CD4-positive, alpha-beta T cell treated with Interleukin-2 at 100 ng/mL for 4 hours (primary cell): ENCODE measurements at places on chromosomes 5 and 9.

DNA sequence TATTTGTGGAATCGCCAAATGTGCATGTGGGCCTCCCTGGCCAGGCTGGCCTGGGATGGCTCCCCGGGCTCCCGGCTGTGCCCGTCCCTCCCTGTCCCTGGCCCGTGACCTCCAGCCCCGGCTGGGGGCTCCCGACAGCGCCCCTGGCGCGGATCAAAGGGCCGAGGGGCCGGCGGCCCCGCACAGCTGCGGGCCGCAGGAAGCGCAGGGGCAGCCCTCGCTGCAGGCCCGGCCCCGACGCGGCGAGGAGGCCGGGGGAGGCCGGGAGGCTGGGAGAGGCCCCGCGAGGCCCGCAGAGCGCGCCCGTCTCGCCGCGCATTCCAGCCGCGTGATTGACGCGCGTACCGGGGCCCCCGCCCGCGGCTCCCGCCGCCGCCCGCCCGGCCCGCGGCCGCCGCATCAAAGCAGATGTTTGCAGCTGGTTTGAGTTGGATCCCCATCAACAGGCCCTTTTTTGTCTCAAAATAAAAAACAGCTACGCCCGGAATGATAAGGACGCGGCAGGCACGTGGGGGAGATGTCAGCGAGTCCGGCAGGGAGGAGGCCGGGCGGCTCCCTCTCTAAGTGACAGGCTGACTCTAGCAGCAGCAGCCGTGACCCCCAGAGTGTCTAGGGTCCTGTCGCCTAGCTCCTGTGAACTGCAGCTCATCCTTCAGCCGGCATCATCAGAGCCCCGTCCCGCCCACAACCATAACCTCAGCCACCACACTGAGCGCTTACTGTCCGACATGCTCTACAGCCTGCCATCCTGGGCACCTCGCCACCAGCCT, 69.4 kb downstream of the LMX1B start:
- no peak for DNase-seq

DNA sequence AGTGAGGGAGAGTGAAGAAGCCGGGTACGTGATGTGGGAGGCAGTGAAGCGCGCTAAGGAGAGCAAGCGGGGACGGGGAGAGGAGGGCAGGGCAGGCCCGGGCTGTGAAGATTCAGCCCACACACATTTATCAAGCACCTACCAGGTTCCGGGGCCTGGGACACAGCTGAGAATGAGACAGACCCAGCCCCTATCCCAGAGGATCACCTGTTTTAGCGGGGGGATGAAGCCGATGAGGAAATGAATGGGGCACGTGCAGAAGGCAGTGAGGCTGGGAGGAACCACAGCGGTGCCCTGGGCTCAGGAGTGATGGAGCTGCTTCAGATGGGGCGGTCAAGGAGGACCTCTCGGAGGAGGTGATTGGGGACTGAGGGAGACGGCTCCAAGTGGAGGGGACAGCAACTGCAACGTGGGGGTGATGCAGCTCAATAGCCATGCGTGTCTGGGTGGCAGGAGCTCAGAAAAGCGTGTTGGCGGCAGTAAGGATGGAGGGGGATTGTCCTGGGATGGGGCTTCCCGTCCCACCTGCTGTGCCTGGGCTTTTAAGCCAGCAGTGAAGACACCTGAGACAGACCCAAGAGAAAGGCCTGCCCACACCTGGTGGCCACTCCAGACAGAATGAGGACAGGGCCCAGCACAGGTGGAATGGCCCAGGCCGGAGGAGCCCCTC, 77.5 kb upstream of the UNC5A start:
- DNase-seq: no peak

- no peak for DNase-seq
Observed at GRCh38 chr9:114722081-114722621, 40.2 kb upstream of the TEX48 start.

GRCh38 chr9:38727497-38728001, 7.6 kb upstream of the FAM240B start:
- DNase-seq: no peak

DNA sequence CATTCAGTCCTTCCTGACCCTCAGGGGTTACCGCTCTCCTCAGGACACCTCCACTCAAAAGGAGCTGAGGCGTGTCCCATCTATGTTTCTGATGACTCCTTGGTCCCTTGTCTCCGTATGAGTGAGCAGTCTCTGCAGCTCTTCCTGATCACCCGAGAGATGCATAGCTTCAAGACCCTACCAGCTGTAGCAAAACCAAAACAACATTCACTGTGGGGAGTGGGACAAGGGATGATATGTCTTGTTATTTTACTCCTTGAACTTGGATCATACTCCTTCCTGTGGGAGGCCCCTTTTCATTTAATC, 14.4 kb downstream of the GLDC start:
- no peak for DNase-seq

GRCh38 chr9:12862611-12863410, 88.0 kb downstream of the LURAP1L start:
- no peak for DNase-seq

- DNase-seq: no peak
Observed at GRCh38 chr5:132177691-132178149, 49.9 kb downstream of the P4HA2 start.

GRCh38 chr9:89746385-89747116, 141.7 kb downstream of the GADD45G start:
- no peak for DNase-seq

DNA sequence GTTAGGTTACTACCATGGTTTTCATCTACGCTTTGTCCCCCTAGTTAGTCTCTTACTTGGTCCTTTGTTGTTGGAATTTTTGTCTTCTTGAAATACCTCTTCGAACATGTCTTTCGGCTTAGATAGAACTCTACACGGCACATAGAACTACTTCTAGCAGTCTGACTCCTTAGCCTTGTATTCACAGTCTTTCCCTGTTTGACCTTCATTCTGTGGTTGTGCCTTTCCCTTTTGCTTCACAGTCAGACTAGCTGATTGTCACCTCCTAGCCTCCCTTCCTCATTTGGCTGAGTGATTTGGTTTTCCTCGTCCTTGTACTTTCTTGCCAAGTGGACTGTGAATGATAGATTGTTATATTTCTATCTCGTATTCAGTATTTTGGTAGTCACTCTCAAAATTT, 10.7 kb downstream of the SMAD5 start:
- no peak for DNase-seq

GRCh38 chr9:217950-218349, 3.3 kb downstream of the DOCK8 start:
- DNase-seq: no peak

GRCh38 chr9:97041898-97042297, 3.0 kb upstream of the CTSV start:
- DNase-seq: no peak
